ENCODE measurements at places on chromosomes 3 and 15. TPM values are rescaled to one million over a fixed set of nuclear protein-coding genes. Genes with fewer than 3 reads are reported as not detected.
A peak's percentile ranks its signal among the peaks of the same experiment; 100 is the strongest.

DNA sequence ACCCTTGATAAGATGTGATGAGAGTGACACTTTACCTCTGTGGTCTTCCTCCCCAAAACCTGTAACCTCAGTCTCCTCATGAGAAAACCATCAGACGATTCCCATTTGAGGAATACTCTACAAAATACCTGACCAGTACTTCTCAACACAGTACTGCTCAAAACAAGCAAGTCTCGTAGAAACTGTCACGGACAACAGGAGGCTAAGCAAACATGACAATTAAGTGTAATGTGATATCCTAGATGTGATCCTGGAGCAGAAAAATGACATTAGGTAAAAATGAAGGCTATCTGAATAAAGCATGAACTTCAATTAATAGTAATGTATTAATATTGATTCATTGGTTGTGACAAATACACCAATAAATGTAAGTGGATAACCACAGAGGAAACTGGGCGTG lies 113.6 kb downstream of the CACNA2D3 start:
- DNase-seq = no peak

- peak; percentile 10 for DNase-seq
Measured at GRCh38 chr15:61138156-61138555, 90.9 kb downstream of the RORA start.

DNA sequence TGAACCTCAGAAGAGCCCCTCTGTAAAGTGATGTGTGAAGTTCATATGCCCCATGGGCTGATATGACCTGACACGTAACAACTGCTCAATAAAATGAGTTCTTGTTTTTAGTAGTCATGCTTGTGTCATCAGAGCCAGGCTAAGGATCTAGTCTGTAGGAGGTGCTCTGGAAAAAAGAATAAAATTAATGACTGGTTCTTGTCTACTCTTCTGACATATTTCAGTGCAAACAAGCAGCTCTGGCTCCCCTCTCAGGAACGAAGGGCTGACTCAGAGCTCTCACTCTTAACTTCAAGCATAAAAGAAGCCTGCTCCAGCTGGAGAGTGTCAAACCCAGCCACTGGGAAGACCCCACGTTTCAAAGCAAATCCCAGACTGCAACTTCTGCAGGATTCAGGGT lies 77.0 kb downstream of the LRIG1 start:
- DNase-seq = no peak

DNA sequence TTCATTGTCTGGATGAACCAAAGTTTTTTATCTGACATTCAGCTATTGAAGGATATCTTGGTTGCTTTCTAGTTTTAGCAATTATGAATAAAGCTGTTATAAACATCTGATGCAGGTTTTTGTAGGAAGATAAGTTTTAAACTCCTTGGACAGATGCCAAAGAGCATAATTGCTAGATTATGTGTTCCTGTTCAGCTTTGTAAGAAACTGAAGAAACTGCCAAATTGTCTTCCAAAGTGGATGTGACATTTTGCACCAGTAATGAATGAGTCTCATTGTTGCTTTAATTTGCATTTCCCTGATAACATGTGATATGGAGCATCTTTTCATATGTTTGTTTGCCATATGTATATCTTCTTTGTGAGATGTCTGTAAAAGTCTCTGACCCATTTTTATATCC lies 239.9 kb upstream of the TTC14 start:
- no peak for DNase-seq

DNA sequence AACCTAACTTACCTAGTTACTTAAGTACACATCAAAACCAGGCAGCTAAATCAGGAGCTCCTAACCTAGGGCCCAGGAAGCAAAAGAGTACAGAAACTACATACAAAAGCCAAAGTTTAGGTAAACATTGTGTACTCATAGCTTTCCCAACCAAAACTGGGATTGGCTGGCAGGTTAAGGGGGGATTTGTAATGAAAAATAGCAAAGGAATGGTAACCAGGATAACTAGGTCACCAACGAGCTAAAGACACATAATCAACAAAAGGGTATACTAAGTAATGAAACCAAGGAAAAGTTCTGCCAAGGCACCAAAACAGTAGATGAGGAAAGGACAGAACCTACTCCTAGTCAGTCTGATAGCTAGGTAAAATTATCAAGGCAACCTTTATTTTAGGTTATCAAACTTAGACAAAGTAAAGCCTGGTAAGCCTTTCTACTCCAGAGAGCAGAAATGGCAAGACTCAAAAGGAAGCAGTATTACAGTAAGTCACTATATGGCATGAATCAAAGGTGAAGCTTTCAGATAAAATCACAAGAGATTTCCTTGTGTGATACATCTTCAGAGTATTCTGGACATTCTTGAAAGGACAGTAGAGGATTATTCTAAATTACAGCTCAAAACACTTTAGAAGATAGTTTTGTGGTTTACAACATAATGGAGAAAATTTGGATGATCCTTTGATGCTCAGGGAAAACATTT lies 10.2 kb downstream of the TRA2B start:
- no peak for DNase-seq

DNA sequence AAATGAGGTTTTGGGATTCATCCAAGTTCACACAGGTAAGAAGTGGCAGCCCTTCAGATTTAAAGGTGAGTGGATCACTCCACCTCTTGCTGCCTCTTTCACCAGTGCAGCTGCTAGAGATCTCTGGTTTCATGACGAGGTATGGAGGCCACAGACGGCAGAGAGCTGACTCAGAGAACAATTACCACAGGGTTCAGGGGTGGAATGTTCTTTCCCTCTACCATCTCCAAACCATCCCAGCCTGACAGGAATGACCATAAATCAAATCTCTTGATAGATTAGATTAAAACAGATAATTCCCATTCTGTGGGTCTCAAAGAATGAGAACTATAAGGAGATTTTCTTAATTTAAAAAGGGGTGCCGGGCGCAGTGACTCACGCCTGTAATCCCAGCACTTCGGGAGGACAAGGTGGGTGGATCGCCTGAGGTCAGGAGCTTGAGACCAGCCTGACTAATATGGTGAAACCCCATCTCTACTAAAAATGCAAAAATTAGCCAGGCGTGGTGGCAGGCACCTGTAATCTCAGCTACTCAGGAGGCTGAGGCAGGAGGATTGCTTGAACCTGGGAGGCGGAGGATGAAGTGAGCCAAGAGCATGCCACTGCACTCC lies 174.2 kb upstream of the ATP11B start:
- no peak for DNase-seq

NR2E3 gene
- polyA plus RNA-seq = 0.04 TPM

TGM4 gene
- polyA plus RNA-seq = not detected

- no peak for DNase-seq
Measured at GRCh38 chr15:78841376-78841706, 30.1 kb upstream of the ADAMTS7 start.

C3orf22 gene
- not detected for polyA plus RNA-seq

DNA sequence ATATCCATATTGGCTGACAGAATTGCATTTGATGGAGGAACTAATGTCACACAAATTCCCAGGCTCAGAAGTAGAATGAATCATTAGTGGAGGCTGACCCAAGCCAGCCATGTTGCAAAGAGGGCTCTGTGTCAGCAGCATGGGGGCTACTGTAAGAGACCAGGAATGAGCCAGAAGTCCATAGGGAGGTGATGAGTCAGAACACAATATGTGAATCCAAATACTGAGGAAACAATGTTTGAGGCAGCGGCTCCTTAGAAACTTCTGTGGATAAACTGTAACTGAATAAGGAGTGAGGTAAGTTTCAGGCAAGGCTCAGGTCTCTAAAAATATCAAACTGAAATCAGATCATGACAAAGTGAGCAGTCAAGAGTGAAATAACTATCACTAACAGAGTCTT lies 170.7 kb downstream of the WDR72 start:
- no peak for DNase-seq

DNA sequence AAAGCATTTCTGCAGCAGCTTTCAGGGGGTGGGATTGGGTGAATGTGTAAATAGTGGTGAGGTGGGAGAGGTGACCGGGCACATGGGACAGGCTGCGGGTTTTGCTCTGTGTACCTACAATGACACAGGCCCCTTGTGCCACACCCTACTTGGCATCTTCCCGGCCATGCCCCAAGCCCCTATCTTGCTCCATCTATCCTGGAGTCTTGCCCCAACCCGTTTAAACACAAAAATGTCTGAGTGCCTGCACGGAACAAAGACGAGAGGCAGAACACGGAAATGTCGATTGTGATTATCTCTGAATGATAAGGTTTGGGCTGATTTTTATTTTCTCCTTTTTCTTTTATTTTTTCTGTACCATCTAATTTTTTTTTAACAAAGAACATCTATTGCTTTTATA lies 46.0 kb upstream of the SLC6A1 start:
- no peak for DNase-seq

GRCh38 chr3:100073714-100074307 lies 40.5 kb downstream of the FILIP1L start:
- DNase-seq = peak; percentile 81

P2RY1 gene
- not detected for polyA plus RNA-seq

GRCh38 chr3:197841789-197842188 lies 50.7 kb downstream of the LRCH3 start:
- no peak for DNase-seq

DNA sequence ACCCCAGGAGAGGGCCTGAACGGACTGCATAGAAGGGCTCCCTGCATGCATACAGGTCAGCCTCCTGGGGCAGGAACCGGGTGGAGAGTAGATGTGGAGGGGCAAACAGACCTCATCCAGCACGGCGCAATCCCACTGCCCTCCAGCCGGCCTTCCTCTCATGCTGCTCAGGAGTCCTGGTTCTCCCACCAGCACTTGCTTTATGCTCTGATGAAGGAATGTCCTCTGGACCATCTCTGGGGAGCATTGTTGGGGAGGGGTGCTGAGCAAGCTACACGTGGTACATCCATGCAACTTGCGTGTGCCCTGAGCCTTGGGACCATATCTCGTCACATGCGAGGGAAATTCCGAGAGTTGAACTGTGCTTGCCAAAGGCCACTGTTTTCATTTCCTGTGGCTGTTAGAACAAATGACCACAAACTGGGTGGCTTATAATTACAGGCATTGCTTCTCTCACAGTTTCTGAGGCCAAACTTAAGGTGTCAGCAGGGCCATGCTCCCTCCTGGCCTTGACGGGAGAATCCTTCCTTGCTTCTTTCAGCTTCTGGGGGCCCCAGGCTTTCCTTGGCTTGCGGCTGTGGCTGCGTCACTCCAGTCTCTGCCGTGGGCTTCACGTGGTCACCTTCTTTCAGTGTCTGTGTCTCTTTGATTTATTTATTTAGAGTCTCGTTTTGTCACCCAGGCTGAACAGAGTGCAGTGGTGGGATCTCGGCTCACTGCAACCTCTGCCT lies 12.2 kb downstream of the SELENOS start:
- DNase-seq = no peak

SKIL gene
- 9.7 TPM for polyA plus RNA-seq

GRCh38 chr3:160163229-160163878 lies 61.9 kb upstream of the C3orf80 start:
- DNase-seq = no peak

DNA sequence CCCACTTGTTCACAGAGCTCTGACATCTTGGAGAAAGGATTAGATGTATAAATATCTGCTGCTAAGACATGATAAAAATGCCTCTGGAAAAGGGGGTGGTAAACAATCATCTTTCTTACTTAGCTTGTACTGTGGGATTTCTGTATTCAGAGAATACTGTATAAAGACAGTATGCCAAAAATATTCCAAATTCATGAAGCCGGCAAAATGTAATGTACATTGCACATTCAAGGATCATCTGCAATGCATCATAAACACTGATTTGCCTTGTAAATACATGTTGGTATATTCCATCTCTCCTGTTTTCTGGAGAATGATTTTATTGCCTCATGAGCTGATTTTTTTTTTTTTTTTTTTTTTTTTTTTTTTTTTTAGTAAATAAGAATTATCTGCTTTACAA lies 355.3 kb downstream of the ROBO1 start:
- no peak for DNase-seq

- peak; percentile 89 for DNase-seq
Measured at GRCh38 chr15:63950911-63951481, 95.3 kb downstream of the DAPK2 start.

- no peak for DNase-seq
Measured at GRCh38 chr3:68163062-68163461, 508.6 kb upstream of the SUCLG2 start.

SCN11A gene
- 0.02 TPM for polyA plus RNA-seq

DNA sequence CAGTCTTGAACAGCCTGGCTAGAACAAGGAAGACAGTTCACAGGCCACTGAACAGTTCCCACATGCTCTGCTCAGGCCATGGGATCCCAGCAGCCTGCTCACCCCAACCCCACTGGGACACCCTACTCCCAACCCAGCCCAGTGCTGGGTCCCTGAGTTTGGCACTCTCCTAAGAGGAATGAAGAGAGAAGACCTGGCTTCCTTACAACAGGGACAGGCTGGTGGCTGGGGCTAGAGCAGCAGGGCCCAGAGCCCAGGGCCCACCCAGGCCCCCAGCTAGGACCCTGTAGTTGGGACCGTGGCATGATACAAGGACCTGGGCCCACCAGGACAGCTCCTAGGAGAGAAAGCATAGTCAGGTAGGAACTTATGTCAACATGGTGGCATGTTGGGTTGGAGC lies 43.4 kb downstream of the SEMA3G start:
- no peak for DNase-seq

SSUH2 gene
- 0.25 TPM for polyA plus RNA-seq

DNA sequence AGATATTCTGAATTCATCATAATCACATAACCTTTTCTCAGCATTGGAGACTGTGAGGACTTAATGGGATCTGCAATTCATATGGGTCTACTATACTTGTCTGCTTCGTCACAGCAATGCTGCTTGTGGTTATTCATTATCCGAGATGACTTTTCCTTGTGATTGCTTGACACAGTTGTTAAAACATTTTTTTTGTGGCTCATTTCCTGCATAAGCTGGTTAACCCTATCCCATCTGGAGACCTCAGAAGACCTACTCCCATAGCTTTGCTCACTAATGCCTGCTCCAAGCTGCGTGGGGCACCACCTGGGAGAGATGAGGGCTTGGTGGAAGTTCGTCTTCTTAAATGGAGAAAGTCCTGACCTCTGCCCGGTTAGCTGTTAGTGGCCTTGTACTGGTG lies 360.8 kb downstream of the CHST2 start:
- DNase-seq = no peak

MED12L gene
- 0.06 TPM for polyA plus RNA-seq

GRCh38 chr15:71575474-71576045 lies 234.8 kb upstream of the NR2E3 start:
- DNase-seq = no peak

TRH gene
- polyA plus RNA-seq = not detected

CLPX gene
- polyA plus RNA-seq = 13.3 TPM

DNA sequence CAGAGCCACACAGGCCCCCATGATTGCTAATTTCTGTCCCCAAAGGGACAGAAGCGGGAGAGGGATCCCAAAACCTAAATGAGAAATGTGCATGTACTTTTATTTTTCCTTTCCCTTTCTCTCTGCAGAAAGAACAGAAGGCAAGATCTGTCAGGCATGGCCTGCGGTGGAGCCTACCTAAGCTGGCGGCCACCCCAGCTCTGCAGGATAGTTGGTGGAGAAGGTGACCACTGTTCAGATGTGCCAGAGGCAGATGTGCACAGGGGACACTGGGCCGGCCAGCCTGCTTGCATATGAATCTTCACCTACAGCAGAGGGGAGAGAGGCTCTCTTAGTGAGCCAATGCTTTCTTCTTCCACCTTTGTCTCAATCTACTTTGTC lies 2.1 kb upstream of the AMOTL2 start:
- no peak for DNase-seq

DNA sequence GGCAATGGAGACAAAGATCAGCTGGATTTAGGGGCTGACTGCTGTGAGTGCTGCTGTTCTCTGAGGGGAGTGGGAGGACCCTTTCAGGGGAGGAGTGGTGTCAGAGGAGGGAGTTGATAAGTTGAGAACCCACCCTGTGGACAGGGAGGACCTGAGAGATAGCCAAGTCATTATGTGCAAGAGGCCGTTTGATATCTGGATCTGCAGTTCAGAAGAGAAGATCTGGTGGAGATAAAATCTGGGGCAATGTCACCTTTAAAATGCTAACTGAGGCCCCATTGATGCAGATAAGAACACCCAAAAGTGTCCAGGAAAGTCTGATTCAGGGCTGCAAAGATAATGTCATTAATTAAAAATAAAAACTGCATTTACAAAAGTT lies 256.1 kb upstream of the HES1 start:
- DNase-seq = no peak
